NCI-H1417 (cell line): ENCODE measurements at places on chromosomes 7 and 10.

DNA sequence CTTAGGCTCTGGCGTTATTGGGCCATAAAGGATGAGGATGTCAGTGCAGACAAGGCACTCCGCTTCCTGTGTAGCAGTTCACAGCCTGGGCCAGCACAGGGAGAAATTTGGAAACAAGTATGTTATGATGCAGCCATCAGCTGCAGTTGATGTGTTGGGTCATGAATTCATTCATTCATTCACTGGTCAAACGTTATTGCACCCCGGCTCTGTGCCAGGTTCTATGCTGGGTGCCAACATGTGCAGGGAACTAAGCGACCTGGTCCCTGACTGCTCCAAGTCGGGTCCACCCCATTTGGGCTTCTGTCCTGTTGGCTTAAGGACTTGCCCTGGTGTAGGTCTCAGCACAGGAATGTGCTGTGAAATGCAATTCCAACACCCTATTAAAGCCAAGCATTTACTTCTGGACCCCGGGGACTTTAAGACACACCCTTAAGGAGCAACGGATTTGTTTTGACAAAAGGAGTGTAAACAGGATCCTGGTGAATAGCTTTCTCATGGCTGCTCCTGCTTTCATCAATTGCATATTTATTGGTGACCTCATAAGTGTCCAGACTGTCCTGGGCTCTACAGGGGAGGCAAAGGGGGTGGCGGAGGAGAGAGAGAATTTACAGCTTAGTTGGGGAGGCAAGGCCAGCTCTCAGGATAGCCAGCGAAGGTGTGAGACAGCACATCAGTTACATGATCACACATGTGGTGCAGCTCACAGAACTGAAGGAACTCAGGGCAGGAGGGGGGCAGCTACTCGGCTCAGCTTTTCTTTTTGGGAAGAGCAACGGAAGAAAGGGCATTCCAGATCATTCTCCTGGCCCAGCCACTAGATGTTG, 158.6 kb downstream of the GRK5 start:
- DNase-seq: no peak

DNA sequence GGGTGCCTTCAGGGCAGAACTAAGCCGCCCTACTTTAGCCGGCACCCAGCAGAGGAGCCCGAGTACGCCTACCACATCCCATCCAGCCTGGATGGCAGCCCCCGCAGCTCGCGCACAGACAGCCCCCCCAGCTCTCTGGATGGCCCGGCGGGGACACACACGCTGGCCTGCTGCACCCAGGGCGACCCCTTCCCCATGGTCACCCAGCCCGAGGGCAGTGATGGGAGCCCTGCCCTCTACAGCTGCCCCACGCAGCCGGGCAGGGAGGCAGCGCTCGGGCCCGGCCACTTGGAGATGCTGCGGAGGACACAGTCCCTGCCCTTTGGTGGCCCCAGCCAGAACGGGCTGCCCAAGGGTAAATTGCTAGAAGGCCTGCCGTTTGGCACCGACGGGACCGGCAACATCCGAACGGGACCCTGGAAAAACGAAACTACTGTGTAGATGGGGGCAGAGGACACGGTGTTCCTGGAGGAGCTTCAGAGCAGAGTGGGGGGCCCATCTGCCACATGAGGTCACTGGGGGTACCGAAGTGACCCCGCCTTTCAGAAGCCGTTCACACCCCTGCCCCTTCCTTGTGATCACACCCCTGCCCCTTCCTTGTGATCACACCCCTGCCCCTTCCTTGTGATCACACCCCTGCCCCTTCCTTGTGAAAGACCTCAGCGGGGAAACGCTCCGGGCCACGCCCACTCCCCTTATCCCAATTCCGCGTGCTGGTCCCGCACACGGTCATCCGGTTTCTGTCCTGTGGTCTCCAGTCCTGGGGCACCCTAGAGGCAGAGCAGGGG, 30.8 kb upstream of the KNDC1 start:
- DNase-seq: no peak

DNA sequence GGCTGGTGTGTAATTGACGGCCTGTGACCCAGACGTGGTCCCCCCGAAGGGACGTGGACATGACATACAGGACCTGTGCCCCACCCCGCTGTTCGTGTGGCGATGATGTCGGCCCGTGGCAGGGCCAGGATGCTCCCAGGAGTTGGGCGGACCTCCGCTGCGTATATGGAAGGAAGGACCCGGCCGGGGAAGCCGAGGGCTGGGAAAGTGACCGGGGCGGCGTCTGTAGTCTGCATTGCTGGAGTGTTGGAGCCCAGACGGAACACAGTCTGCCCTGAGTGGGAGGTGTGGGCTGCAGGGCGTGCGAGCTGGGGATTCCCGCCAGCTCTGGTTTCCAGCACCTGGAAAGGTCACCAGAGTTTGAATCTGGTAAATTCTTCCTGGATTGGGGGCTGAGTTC, 45.0 kb upstream of the FOXL3 start:
- no peak for DNase-seq

DNA sequence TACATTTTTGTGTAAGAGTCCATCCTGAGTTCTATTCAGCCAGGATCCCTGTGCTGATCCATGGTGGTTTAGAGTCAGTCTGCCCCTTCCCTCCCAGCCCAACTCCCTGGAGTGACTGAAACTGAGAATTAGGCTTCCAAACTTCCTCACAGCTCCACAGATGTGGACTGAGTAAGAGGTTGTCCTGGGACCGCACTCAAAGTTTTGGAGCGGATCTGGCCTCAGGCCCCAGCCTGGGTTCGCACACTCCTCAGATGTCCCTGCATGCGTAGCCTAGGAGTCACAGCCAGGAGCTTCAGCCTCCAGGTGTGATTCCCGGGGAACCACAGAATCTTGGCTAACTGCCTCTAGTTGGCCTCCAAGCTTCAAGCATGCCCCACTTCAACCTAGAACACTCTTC, 218.1 kb downstream of the C7orf25 start:
- DNase-seq: no peak

- no peak for DNase-seq
Observed at GRCh38 chr7:5217396-5217795, 27.4 kb downstream of the WIPI2 start.

GRCh38 chr7:7919449-7919945, 49.1 kb upstream of the GLCCI1 start:
- no peak for DNase-seq
